ENCODE measurements at places on chromosomes 3 and 15. TPM values are rescaled to one million over a fixed set of nuclear protein-coding genes. Genes with fewer than 3 reads are reported as not detected.

The TMEM207 gene
- not detected for polyA plus RNA-seq

- no peak for DNase-seq
Observed at GRCh38 chr3:72595376-72595775, 252.9 kb downstream of the SHQ1 start.

GRCh38 chr3:173078525-173078924, 62.5 kb downstream of the SPATA16 start:
- no peak for DNase-seq

DNA sequence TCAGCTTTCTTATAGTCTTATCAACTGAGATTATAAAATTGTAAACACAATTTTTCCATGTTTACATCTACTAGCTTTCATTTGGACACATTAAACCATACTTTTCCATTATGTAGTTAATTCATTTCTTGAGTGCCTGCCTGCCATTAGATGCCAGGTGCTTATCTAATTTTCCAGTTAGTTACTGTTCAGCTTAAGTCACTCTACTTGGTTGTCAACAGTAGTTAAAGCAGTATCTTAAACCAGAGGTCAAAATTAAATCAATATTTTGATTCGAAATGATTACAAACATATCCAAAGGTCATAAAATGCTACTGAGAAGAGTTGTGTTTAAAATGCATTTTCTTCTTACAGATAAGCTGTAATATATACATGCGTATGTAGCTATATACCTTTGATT, 56.2 kb upstream of the UBP1 start:
- no peak for DNase-seq

- DNase-seq, result no peak
Observed at GRCh38 chr3:97698691-97699090, 65.9 kb upstream of the ARL6 start.

All from heart left ventricle (tissue), 16 donors.